ENCODE measurements at places on chromosomes 12 and 14.
A peak's percentile ranks its signal among the peaks of the same experiment; 100 is the strongest.

DNA sequence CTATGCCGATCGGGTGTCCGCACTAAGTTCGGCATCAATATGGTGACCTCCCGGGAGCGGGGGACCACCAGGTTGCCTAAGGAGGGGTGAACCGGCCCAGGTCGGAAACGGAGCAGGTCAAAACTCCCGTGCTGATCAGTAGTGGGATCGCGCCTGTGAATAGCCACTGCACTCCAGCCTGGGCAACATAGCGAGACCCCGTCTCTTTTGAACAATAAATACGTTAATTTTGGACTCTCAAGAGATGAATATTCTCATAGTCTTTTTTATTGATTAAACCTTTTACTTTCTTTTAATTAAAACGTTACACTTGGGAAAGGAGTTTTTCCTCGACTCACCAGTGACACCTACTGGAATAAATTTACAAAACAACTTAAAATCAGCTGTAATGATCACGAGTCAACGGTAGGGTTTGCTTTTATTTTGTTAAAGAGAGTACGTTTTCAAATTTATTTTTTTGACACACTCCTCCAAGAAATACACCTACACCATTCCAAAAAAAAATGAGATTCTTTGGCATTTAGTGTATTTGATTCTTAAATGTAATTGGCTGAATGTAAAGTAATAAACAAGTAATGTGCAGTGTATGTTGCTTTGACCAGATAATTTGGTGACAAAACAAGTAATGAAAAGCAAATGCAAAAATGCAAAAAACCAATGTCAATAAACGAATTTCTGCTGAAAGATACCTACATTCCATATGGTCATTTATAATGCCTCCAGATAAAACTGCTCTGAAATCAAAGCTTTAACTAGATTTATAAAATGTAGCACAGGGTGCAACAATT lies 687 bp upstream of the RPS29 start:
- peak; percentile 33 for DNase-seq

DNA sequence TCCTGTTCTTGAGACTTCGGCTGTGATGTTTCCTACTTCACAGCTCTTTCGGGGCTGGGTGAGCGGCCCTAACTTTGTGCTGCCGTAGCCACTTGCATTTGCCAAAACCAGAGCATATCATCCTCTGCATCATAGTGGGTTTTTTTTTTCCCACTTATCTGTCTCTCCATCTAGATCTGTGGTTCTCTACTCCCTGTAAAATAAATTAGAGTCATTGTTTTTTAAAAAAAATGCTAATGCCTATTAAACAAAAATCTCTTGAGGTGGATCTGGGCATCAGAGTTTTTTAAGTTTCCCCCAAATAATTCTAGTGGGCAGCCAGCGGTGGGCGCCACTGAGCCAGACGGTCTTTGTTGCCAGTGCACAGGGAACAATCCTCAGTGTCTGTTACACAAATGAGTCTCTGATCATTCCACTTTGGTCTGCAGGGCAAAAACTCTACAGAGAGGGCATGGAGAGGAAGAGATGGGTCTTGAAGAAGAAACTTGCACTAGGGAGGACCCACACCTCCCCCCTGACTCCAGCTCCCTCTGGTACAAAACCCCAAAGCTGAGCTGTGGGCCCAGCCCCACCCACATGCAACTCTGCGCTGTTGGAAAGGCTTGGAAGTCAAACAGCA lies 62.4 kb upstream of the BCL2L14 start:
- no peak for DNase-seq

GRCh38 chr12:113990250-113991223 lies 24.4 kb upstream of the RBM19 start:
- DNase-seq, result no peak

GRCh38 chr12:131975228-131975627 lies 25.5 kb downstream of the EP400 start:
- DNase-seq, result no peak

DNA sequence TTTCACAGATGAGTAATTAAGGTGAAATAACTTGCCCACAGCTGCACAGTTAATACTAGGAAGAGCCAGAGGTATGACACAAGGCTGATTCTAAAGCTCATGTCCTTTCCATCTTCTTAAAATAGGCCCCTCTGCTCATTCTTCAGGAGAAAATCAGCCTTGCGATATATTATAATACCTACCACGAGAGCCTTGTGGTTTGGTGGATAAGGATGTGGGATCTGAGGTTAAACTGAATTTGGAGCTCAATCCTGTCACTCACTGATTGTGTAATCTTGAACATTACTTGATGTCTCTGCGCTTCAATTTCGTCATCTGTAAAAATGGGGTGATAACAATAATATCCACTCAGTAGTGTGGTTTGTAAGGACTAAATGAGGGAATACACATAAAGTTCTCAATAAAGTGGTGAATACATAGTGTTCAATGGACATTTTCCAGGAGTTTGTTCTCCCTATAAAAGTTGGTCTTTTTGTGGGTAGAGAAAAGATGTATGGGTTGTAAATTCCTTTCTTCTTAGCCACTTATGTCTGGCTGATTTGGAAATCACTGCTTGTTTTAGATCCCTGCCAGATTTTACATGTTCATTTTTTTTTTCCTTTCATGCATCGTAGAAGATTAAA lies 25.1 kb upstream of the ATP2B1 start:
- DNase-seq, result no peak
